CD4-positive, alpha-beta T cell treated with Interleukin-17A for 1 hour (primary cell): ENCODE measurements at places on chromosomes 1 and 21.

GRCh38 chr1:202076050-202076511, 46.6 kb upstream of the GPR37L1 start:
- no peak for DNase-seq

DNA sequence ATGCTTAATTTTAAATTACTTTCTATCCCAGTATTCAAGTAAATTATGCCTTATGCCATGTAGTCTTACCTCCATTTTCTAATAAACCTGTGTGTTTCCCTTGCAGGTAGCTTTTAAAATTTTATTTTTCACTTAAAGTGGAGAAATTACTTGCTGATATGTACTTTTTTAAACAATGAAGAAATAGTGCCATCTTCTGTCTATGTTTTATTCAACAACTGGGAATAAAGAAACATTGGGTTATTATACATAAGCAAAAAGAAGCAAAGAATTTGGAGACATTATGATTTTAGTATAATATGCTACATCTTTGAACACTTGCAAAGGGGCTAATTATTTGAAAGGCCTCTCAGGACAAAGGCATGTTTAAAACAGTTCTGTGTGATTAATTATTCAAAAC, 1912.9 kb downstream of the MRPL39 start:
- DNase-seq = no peak

DNA sequence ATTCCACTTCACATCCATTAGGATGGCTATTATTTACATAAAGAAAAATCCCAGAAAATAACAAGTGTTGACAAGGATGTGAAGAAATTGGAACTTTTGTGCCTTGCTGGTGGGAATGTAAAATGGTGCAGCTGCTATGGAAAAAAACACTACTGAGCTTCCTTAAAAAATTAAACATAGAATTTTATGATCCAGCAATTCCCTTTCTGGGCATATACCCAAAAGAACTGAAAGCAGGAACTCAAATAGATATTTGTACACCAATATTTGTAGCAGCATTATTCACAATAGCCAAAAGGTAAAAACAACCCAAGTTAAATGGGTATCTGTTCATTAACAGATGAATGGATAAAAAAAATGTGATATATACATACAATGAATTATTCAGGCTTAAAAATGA, 45.6 kb downstream of the WNT2B start:
- no peak for DNase-seq

DNA sequence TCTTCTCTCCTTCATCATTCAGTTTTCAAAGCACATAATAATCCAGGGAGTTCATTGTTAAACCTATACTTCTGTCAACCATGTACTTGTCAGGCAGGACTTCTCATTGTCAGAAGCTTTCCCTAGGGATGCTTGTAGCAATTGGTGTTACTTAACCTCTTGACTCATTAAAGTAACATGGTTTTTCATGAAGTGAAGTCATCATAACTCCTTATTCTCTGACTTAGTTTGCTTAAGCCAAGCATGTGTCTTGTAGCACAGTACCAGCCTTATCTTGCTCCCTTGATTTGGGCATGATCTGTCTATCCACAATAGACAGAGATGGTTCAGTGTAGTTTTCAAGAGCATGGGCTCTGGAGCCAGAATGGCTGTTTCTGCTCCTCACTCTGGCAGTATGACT, 45.3 kb downstream of the LRIG2 start:
- DNase-seq = no peak

- DNase-seq = no peak
Observed at GRCh38 chr1:51299185-51299885, 31.0 kb downstream of the TTC39A start.

- peak; percentile 74 for DNase-seq
Observed at GRCh38 chr1:222711319-222712252, 705 bp downstream of the AIDA start.

GRCh38 chr1:173753830-173754229, 39.0 kb downstream of the KLHL20 start:
- DNase-seq = no peak

DNA sequence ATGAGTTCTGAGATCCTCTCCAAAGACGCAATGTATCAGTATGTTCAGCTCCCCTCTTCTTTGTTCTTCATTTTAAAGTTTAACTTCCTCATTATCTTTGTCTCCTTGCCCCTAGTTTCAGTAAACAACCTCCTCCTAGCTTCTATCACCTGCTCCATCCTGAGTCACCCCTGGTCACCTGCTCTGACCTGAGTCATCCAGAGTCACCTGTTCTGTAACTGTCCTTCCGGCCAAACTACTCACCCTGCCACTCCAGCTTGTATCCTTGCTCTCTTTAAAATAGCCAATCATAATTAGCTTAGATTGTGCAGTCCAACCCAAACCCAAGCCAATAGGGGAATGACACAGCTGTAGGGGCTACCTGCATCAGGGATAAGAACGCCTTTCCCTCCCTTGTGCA, 332.0 kb downstream of the OLFM3 start:
- no peak for DNase-seq

DNA sequence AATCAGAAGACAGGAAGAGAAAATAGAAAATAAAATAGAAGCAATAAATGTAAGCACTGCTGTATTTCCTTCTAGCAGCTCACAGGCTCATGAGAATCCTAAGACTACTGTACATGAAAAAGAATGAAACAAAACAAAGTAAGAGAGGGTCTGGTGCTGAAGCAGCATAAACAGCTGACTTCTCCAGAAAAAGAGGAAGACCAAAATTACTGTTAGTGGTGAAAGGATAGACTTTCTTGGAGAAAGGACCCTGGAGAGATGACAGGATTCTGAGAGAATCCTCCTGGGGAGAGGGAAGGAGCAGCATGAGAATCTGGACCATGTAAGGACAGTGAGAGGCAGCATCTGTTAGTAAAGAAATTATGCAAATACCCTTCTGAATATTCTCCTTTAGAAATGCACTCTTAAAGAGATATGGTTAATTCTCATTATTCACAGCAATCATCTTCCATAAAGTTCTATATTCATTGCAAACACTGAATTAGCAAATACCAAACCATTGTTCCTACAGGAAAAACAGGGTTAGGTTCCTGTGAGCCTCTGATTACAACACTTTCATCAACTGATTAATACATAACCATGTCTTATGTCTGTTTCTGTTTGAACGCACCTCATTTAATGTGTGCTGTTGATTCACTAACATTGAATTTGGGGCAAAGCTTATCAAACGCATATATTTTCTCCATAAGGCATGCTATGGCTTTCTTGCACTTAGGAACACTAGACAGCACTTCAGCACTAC, 17.0 kb downstream of the SLC25A24 start:
- DNase-seq = no peak

DNA sequence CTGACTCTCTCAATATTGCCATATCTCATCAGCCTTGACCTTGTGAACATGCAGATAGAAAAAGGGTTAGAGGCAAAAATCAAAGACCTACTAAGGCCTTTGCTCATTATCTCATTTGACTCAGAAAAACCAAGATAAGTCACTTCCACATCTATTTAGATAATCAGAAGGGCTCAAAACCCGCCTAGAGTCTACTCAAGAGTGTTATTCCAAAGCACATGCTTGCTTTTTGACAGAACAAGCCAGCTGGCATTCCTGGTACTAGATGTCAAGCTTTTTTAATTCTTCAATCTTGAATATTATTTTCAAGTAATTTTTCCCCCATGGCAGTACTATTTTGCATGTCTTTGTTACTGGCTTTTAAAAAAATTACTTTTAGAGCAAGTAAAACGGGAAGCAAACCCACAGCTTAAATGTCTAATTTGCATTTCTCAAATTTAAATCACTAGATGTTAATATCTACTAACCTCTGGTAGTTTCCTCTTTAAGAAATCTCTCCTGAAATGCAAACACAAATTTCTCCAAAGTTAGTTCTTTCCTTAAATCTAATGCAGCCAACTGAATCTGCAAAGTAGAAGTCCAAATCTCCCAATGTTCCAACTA, 51.5 kb downstream of the APP start:
- DNase-seq = no peak

DNA sequence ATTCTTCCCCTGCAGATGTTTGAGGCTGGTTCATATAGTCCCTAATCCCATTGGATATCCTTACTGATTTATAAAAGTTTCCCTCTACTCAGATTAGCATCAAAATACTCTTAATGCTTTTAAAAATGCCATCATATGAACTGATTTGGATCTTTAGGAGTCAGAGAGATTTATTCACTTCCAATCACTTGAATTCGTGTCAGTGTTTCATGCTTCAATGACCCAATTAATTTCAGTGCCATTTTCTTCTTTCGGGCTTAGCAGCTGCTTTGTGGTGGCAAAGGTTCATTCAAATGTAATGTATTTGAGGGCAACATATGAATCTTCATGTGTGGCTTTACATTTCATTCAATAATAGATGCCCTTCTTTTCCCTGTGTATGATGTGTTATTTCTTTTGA, 2.2 kb upstream of the TSEN15 start:
- no peak for DNase-seq

DNA sequence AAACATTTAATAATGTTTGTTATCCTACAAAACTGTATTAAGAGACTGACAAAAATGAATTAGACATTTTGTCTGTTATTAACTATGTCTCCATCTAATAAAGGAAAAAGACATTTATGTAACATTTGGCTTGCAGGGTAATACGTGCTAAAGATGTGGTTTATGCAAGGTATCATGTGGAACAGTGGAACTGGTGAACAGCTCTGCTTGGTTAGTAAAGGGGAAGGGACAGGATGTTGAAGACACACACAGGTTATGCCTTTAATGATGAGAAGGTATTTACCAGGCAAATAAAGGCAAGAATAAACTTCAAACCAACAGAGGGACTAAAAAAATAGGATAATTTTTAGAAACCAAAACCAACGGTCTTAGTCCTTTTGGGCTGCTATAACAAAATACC, 93.1 kb downstream of the UCHL5 start:
- DNase-seq = no peak

- DNase-seq = no peak
Observed at GRCh38 chr1:68233202-68233601, 879 bp upstream of the WLS start.

GRCh38 chr1:25779894-25780293, 20.1 kb upstream of the SELENON start:
- no peak for DNase-seq

- DNase-seq = no peak
Observed at GRCh38 chr1:16158993-16159831, 3.3 kb upstream of the EPHA2 start.

- no peak for DNase-seq
Observed at GRCh38 chr1:178849918-178850317, 21.0 kb downstream of the ANGPTL1 start.

- no peak for DNase-seq
Observed at GRCh38 chr1:246647113-246647512, 77.1 kb upstream of the SCCPDH start.

- no peak for DNase-seq
Observed at GRCh38 chr1:246642719-246643118, 76.5 kb downstream of the CNST start.

GRCh38 chr1:116794804-116795481, 40.7 kb downstream of the CD2 start:
- no peak for DNase-seq

GRCh38 chr1:40314721-40315238, 2.3 kb downstream of the COL9A2 start:
- DNase-seq = no peak

DNA sequence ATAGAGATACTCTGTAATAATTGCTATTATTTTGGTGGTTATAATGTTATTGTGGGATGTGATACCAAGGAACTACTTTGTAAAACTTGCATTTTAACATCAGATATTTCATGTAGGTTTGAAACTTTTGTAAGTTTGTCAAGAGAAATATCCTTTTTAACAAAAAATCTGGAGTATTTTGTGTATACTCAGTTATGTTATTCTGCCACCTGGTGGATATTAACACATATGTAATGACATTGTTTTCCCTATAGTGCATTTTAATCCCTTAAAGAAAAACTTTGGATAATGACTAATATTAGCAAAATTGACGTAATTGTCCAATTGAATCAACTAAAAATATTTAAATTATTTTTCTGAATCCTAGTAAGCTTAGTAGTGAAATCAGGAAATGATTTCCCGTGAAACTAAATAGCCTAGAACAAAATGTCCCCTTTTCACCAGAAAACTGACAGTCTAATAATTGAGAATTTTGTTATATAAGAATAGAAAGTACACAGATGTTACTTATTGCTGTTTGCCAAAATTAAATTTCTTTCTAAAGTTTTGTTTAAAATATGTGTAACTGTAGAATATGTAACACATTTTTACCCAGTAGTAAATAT, 39.6 kb downstream of the KCTD3 start:
- DNase-seq = no peak

- no peak for DNase-seq
Observed at GRCh38 chr1:236143104-236143948, 987 bp downstream of the GPR137B start.

- peak; percentile 2 for DNase-seq
Observed at GRCh38 chr1:8283058-8283884, 34.6 kb upstream of the SLC45A1 start.

GRCh38 chr21:23801292-23801691, 1806.0 kb downstream of the MRPL39 start:
- DNase-seq = no peak

DNA sequence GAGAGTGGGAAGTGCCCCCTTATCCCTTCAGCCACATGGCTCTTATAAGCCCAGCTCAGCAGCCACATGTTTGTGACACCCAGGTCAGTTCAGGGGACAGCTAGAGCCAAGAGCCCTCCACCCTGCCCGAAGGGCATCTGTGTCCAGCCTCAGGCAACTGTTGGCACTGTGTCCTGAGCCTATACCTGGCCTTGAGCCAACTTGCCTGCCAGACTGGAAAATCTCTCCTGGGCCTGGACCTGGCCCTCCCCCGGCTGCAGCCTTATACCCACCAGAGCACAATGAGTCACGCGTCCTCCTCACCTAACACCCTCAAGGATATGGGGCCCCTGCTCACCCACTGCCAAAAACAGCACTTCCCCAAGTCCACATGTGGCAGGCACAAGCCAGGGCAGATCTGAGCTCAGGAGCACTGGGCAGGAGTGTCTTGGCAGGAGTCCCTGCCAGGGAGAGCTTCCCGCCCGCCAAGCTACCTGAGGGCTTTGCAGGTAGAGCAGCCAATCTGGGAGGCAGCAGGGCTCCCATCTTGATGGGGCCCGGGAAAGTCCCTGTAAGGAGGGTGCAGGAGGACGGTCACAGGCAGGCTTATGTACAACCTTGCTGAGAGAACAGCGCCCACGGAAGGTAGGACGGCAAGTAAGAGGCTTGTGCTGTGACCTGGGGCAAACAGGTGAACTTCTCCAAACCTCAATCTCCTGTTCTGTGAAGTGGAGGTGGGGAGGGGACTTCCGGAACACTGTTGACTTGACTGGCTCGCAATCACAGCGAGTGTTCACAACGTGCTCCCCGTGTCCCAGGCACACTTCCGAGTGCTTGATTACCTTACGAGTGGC, 19.8 kb upstream of the HSPG2 start:
- peak; percentile 80 for DNase-seq

DNA sequence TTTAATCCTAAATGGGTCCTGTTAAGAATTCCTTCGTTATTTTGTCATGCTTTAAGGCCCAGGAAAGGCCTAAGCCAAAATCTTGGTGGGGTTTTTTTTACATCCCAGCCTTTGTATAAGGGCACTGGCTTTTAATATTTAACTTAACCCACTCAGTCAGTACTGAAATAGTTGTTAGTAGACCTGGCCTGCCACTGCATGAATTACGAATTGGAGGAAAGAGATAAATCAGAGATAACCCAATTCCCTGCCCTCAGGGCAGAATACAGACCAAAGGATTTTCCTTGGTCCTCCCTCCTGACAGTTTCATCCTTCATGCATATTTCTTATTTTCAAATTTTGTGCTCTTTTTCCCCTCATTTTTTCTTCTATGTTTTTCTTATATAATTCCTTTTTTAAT, 193.0 kb downstream of the FASLG start:
- DNase-seq = no peak
